ENCODE measurements at places on chromosomes 6 and 20.

DNA sequence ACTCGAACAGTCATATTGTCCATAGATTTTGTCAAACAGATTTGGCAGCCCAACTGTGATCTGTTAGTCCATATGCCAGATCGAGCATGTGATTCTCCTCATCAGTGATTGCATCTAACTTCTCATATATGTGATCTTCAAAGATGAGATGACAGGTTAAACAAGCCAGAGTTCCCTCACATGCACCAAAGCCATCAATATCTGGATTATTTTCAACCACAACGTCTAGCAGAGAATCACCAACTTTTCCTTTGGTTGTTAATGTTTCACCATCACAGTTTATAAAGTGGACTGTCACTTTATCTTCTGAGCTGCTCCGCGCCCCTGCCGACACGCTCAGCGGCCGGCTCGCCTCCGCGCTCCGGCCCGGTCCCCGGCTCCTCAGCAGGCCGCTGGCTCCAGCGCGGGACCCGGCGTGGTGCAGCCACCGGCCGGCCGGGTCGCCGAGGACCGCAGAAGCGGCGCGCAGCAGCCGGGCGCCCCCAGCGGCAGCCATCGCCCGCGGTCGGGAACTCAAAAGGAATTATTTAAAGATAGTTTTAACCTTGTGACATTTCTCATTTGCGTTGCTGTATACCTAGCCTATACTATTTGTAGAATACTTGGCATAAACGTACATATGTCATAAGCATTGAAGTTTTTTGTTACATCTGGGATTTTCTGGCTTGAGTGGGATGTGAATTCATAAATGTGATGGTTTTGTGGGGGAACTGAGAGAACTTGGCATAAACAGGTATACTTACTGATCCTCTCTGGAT lies 40.1 kb upstream of the DYNLRB1 start:
- DNase-seq: no peak

DNA sequence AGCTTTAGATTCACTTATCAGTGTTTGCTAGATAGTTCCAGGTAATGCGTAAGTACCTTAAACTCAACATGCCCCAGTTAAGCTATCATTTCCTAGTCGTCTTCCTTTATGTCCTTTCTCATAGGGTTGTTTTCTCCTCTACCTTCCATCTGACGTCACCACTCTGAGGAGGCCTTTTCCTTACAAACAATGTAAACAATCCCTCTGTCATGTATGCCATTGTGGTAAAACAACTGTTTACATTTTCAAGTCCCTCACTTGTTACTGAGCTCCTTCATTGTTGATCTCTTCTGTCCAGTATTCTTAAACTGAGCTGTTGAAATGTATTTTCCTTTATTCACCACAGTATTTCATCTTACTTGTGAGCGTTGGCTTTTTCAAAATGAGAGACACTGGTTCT lies 45.4 kb upstream of the PLCG1 start:
- DNase-seq: no peak

GRCh38 chr20:57066126-57066900 lies 200.1 kb downstream of the BMP7 start:
- DNase-seq: no peak

DNA sequence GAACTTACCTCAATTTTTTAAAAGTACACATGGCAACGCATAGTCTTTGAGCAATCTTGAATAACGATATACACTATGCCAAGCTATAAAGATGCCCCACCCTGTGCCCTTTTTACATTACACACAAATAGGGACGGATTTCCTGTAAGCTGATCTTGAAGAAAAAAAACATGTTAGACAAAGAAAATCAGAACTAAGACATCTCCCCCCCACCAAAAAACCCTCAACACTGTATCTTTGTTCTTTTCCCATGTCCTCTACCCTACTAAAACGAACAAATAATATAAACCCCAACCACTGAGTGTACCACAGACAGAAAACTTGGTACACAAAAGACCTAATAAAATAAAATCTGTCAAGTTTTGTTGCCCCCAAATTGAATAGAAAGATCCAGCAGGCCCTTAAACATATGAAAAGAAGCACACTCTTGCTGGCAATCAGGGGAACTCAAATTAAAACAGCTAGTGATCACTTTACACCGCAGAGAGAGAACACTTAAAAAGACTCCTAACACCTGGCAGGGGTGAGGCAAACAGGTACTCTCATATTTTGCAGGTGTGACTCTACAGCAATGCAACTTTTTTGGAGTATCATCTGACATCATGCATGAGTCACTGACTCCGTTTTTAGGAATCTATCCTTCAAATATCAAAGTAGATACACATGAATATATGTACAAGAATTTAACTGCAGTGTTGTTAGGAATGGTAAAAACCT lies 29.6 kb downstream of the BACH2 start:
- DNase-seq: no peak

DNA sequence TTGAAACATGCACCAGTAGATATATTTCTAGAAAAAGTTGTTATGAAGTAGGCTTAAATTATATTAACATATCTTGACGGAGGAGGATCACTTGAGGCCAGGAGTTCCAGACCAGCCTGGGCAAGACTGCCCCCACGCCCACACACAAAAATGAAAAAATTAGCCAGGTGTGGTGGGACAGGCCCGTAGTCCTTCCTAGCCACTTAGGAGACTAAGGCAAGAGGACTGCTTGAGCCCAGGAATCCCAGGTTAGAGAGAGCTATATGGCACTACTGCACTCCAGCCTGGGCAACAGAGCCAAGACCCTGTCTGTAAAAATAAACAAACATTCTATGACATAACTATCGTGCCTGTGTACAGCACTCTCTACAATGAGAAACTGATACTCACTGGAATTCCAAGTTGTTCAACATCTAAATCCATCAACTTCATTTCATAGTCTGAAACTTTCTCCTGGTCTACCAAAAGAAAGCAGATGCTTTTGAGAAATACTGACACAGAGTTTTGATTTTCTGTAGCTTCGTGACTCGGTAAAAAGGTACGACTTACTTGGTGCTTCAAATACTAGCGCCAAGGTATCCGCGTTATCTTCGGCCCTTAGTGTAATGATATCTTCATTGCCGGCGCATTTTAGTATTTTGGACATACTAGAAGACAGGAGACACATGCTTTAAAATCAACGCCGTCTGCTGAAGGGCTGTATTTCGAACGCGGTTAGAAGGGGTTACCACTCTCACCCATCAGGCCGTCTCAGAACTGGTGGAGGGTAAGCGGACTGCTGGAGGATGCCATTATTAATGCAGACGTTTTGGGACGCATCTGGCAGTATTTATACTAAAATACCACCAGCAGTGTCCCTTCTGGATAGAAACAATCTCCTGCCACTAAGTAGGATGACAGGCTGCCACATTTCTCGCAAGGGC lies 1.3 kb downstream of the PCNA start:
- no peak for DNase-seq

GRCh38 chr6:36971921-36972673 lies 13.9 kb downstream of the MTCH1 start:
- no peak for DNase-seq

DNA sequence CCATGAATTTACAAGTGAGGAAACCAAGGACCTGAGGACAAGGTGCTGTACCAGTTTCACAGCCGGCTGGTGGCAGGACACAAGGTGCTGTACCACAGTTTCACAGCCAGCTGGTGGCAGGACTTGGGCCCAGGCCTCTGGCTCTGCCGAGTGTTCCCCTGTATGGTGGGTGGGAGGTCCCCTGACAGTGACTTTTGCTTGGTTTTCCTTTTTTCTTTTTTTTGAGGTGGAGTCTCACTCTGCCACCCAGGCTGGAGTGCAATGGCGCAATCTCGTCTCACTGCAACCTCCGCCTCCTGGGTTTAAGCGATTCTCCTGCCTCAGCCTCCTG lies 212.4 kb downstream of the LY86 start:
- no peak for DNase-seq

DNA sequence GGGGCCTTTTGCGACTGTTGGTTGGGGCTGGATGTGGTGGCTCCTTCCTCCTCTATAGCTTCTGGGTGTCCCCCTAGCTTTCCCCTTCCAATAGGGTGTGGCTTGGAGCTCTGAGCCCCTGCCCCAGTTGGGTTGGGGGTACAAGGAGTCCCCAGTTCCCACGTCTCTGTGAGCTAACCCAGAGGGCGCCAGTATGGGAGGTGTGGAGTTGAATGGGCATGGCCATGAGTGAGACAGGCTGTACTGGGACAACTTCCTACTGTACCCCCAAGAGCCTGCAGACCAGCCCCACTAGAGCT lies 1.2 kb downstream of the C20orf204 start:
- no peak for DNase-seq

DNA sequence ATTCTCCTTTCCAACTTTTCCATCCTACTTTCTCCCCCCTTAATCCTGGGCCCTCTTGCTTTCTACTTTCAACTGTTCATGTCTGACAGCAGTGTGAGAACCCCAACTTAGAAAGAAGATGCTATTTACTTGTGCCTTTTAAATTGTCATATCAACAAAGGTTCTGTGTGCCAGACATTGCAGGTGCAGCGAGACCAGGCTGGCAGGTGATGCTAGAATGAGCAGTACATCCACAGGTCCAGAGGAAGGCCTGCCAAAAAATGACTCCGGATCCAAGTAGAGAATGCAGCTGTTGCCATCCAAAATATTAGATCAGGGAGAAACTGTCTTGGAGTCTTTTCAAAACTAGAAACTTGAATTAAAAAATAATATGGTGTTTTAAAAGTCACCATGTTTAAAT lies 510.5 kb downstream of the LMBRD1 start:
- DNase-seq: no peak

- no peak for DNase-seq
Observed at GRCh38 chr20:52062452-52063209, 128.9 kb downstream of the ZFP64 start.

DNA sequence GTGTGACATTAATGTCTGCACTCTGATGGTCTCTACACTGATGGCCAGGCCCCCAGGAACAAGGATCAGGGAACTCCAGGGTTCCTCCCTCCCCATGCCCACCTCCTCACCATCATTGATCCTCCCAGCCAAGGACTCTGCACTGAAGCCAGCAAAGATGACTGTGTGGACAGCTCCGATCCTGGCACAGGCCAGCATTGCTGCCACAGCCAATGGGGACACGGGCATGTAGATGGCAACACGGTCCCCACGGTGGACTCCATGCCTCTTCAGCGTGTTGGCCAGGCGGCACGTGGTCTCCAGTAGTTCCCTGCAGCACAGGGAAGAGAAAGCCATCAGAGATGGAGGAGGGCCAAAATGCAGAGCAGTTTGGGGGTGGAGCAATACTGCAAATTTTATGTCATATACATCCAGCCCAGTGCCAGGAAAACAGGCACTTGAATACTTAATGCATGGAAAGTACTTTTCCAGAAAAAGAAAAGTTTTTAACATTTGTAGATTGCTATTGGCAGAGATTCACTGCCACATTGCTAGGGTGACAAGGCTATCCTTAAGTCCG lies 27.2 kb downstream of the ACSS1 start:
- DNase-seq: no peak

GRCh38 chr20:16942756-16943155 lies 194.6 kb downstream of the OTOR start:
- no peak for DNase-seq

GRCh38 chr6:95670011-95670463 lies 92.7 kb downstream of the MANEA start:
- no peak for DNase-seq

GRCh38 chr6:70051197-70052124 lies 185.1 kb downstream of the COL19A1 start:
- no peak for DNase-seq

GRCh38 chr6:157096522-157096921 lies 226.8 kb downstream of the TMEM242 start:
- no peak for DNase-seq

GRCh38 chr6:39892490-39893129 lies 41.7 kb downstream of the MOCS1 start:
- DNase-seq: no peak

DNA sequence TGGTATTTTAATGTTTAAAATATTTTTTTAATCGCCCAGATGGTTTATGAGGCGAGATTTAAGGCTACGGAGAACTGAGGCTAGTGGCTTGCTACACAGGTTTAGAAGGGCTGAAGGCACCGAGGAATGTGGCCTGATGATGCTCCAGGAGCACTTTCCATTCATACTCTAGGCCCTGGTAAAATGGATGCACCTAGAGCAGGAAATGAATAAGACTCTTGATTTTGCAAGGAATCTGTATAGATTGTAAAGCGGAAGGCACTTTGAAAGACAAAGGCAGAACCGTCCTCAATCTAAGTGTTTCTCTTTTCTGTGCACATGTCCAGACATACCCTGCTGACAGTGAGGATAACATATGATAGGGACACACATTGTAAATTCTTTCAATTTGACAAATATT lies 30.1 kb downstream of the POU3F2 start:
- no peak for DNase-seq

GRCh38 chr6:35170891-35171290 lies 29.8 kb upstream of the TCP11 start:
- DNase-seq: no peak

DNA sequence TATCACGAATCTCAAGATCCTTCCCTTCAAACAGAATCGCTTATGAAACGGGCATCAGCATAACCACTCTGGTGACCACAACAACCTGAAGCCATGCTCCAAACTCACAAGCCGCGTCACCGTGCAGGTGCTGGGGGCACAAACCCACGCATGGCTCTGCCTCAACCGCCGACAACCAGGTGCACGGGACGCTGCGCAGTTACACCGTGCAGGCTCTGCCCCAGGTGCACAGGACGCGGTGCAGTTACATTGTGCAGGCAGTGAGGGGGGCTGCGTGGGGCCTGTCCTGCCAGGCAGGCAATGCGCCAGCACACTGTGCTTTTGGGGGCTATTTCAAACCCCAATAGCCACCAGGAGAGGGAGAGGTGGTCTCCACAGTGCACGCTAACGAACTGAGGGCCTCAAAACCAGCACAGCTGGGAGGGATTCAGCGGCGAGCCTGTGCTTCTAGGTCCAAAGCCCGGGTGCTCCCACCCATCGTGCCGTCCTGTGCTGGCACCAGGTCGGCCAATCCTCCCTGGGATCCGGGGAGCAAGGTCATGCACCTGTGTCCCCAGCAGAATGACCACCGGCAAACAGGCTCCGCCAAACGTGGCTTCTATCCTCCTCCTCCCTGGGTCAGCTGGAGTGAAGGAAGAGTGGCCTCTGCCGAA lies 35.8 kb downstream of the ZBTB46 start:
- DNase-seq: no peak

DNA sequence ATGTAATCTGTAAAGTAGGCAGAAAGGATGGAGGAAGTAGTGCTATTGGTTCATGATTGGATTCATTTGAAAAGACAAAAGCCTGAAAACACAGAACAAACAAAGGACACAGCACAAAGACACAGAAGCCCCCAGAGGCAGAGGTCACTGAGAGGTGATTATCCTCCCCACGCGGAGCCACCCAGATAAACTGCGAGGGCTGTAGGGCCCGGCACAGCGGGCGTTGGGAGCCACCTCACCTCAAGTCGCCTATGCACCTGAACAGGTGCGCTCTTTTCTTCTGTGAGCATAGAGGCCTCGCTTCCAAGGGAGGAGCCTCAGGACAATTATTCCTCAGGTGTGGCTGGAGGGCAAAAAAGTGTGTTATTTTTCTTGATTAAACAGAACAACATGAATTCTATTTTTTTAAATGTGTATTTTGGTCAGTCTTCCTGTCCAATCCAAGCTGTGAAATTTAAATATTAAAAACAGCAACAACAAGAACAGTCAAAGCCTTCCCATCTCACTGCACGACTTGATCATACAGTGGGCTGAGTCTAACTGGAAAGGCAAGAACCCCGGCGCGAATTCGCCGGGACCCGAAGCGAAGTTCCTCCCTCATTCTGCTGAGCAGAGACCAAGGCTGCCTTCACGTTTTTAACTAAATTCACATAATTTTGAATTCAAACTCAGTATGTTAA lies 205.3 kb downstream of the THBS2 start:
- no peak for DNase-seq

- DNase-seq: no peak
Observed at GRCh38 chr20:32467506-32468312, 109.6 kb downstream of the ASXL1 start.

All from vagina (tissue), 2 donors.